ENCODE measurements at places on chromosomes 3 and 15.

- no peak for DNase-seq
Observed at GRCh38 chr15:66982816-66983215, 82.6 kb upstream of the SMAD3 start.

DNA sequence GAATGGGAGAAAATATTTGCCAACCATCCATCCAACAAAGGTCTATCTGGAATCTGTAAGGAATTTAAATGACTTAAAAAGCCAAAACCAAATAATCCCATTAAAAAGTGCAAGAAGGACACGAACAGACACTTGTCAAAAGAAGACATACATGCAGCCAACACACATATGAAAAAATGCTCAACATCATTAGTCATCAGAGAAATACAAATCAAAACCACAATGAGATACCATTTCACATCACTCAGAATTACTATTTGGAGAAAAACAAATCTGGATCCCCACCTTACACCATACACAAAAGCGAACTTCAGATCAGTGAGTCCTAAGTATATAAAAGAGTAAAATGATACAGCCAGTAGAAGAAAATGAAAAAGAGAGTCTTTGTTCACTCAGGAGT is 58.6 kb upstream of the MNS1 start:
- no peak for DNase-seq

DNA sequence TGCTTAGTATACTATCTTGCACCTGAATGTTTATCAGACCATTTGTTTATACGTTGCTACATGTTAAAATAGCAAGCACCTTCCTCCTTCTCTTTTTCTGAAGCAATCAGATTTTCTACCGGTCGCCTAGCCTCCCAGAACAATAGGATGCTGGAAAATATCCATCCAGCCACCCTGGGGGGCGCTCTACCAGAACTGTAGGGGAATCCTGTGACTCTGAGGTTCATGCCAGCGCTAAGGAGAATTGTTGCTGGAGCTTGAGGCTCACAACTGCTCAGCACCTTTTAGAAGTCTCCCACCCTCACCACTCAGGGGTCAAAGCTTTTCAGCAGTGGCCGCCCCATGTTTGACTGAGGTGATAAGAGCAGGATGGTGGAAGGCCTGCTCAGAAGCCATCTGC is 27.5 kb downstream of the SQOR start:
- DNase-seq, result no peak

DNA sequence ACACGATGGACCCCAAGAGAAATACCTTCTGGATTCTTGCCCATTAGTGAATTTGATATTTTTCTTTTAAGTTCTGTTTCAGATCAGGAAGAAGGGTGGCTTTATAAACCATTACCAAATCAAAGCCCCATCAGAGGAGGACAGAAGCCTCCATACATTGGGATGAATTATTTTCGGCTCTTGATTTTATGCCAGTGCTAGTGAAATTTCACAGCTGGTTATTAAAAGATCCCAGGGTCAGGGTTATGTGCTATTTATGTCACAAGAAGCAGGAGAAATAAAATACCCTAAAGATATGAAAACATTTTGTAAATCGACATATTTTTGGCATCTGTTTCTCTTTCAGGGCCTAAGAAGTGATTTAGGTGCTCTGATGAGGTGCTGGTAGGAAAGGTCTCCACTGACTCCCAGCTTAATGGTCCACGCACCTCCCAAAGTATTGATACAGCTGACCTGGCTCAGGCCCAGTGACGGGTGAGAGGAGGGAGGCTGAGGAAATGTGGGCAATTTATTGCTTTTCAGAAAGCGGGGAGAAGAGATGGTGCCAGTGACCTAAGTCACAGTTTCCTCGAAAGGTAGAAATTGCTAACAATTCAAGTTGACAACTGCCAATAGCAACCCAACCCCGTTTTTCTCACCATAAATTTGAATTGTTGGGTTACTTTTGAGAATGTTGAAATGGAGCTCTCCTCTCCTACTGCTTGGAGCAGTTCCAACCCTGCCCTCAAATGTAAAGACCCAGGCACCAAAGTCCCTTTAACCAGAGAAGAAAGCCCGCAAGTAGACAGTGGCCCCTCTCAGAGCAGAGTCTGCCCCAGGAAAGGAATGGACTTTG is 315.6 kb upstream of the NR2E3 start:
- no peak for DNase-seq

DNA sequence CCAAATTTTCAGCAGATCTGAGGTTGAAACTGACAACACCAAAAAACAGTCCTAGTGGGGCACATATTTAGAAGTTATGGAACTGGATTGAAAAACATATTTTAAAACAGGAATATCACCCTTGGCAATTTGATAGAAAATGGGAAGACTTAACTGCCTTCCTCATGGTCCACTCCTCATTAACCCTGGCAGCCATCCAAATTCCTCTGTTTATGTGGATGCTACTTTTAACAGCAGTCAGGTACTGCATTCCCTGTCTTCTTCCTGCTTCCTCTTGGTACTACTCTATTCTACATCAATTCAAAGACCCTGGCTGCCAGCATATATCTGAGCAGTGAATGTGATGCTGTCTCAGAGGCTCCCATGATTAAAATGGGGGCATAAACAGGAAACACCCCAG is 54.3 kb downstream of the PDE8A start:
- DNase-seq, result no peak

DNA sequence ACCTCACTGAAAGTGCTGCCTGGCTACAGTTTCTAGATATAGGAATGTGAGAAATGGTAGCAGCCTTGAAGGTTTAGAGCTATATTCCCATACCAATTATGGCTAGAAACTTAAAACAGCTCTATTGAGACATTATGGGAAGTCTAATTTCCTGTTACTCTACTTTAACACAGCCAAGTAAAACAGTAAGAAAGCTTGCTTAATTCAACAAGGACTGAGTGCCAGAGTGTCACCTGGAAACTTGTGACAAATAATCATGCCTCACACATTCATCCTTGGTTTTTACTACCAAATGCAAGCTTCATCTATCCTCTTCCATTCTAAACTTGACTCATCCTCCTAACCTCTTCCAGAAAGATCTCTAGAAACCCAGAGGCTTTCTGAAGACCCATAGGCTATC is 41.7 kb downstream of the UBE3A start:
- DNase-seq, result no peak

- DNase-seq, result no peak
Observed at GRCh38 chr3:73680391-73681095, 55.8 kb upstream of the PDZRN3 start.

GRCh38 chr3:59968513-59969045 is 918.8 kb upstream of the CFAP20DC start:
- DNase-seq, result no peak

DNA sequence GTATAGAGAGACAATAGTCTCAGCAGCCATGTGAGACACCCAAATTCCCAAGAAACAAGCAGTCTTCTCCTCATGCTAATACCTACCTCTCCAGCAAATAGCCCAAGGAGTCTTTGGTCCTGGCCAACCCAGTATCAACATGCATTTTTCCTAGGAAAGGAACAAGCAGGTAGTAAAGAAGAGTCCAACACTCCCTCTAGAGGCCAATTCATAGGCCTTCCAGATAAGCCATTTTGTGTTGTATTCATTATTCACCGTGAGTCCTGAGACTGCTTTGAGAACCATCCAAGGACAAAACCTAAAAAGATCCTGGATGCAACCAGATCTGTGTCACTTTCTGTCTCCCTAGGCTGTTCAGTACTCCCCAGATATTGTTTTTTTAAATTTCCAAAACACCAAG is 63.6 kb upstream of the SNTN start:
- no peak for DNase-seq

Measured in stimulated activated CD8-positive, alpha-beta memory T cell treated with anti-CD3 and anti-CD28 coated beads, Interleukin-7, amount 100 ng/mL, for 4 hours (primary cell).